ENCODE measurements at places on chromosomes 12 and 14.
A peak's percentile ranks its signal among the peaks of the same experiment; 100 is the strongest.

DNA sequence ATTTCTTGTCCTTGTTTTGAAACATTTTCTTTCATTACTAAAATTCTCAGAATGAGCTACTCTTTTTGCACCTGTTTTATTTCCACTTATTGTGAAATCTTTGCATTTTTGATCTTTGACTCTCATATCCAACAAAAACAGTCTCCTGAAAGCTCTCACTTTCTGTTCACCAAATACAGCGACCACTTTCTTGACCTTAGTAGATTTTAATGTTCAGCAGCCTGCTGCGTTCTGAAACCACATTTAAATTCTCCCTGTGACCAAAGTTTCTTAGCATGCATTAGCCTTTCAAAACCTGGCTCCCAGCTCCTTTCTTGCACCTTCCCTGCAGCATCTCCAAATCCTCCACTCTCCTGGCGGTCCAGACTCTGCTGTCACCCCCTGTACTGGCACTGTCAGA lies 404.4 kb upstream of the PDE3A start:
- DNase-seq = no peak

DNA sequence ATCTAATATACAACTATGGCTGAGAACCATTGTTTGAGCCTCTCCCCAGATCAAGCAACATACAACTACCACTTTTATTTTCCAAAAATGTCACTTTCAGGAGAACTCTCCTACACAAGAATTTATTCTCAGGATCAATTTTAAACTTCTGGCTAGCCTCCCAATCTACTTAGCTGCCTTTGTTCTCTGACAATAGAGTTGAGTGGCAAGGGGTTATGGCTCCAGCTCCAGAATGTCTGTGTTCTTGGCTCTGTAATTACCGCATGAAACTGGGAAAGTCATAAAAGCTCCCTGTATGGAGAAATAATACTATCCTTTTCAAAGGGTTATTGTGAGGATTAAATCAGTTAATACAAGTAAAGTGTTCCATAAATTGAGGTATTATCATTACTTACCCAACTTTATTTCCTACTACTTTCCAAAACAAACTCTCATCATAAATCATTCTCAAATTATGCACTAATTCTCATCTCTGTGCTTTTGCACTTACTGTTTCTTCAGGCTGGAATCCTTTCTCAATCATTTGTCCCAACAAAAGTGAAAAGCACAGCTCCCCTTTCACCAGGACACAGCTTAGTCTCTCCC lies 121.9 kb downstream of the GARIN6 start:
- peak; percentile 83 for DNase-seq

- DNase-seq = no peak
These were observed 29.1 kb downstream of the BBOF1 start for GRCh38 chr14:74048281-74048680.

GRCh38 chr12:87323369-87323768 lies 705.8 kb downstream of the C12orf50 start:
- no peak for DNase-seq

DNA sequence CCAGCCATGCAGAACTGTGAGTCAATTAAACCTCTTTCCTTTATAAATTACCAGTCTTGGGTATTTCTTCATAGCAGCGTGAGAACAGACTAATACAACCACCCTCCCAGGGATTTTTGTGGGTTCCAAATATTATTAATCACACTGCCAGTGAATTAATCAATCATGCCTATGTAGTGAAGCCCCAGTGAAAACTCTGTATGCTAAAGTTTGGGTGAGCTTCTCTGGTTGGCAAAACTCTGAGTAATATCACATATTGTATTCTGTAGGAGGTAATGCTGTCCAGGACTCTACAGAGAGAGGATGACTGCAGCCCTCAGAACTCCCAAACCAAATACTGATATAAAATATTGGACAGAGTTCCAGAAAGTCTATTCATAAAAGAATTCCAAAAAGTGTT lies 216.9 kb downstream of the RPAP3 start:
- no peak for DNase-seq

DNA sequence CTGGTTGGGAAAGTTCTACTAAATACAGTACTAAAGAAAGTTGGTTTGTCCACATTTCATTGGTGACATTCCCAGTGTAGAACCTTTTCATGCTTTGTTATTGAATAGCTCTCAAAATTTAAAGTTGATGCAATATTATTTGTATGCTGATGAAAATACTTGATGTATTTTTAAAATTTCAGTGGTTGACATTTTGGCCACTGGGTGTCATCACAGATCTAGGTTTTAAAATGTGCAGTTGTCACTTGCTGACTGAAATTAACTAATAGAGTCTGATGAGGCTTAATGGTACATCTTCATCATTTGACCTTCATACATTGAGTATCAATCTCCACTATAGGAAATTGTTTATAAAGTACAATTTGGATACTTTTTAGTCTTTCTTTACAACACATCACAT lies 37.1 kb downstream of the CMAS start:
- peak; percentile 43 for DNase-seq

- peak; percentile 44 for DNase-seq
These were observed 70.0 kb upstream of the VPS33A start for GRCh38 chr12:122336015-122336946.

DNA sequence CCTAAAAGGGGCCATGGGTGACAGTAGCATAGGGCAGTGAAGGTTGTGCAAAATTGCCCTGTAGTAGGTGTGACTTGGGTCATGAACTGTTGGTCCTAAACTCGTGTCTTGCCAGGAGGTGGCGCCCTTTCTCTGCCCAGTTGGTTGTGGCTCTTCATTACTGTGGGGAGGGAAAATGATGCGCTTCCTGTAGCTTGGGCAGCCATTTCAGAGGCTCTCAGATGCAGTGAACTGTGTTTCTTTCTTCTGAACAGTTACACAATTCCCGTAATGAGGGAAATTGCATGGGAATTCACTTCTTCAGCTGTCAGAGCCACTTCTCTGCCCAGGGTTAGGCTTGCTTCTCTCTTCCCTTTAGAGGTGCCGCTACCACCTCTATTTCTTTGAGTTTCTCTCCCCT lies 148.1 kb upstream of the NRXN3 start:
- peak; percentile 81 for DNase-seq

DNA sequence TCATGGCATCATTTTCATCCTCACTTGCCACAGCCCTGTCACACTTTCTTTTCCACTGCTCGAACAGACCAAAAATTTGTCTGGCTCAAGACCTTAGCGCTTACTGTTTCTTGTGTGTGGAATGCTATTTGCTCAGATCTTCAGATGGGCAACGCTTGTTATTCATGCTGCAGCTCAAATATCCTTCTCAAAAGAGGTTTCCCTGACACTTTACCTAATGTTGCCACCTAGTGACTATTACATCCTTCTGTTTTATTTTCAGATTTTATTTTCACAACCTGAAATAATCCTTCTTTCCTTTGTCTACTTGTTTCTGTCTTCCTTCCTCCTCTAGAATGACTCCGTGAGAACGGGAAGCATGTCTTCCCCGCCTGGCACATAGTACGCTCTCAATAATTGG lies 5.6 kb downstream of the FBXO33 start:
- DNase-seq = peak; percentile 35

DNA sequence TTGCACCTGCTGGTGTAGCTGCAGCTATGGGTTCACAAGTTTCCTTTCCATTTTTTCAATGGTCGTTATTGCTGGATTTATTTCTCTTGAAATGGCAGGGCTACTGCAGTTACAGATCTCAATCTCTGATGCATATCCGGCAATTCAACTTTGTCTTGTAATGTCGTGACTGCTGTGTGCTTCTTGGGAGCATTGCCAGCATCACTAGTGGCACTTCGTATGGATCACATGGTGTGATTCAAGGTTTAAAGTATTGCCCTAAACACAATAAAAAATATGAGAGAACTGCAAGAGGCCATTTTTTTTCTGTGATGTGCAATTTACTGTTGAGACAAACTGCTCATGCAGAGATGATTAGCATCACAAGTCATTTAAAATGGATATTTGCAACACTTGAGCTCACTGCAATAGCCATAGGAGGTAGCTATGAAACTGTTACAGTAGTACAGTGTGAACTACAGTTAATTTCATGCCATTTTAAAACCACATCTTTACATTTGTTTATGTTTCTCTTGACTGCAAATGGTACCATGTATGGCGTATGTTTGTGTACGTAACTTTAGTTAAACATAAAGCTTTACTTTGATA lies 217.4 kb upstream of the PDE3A start:
- DNase-seq = peak; percentile 52

DNA sequence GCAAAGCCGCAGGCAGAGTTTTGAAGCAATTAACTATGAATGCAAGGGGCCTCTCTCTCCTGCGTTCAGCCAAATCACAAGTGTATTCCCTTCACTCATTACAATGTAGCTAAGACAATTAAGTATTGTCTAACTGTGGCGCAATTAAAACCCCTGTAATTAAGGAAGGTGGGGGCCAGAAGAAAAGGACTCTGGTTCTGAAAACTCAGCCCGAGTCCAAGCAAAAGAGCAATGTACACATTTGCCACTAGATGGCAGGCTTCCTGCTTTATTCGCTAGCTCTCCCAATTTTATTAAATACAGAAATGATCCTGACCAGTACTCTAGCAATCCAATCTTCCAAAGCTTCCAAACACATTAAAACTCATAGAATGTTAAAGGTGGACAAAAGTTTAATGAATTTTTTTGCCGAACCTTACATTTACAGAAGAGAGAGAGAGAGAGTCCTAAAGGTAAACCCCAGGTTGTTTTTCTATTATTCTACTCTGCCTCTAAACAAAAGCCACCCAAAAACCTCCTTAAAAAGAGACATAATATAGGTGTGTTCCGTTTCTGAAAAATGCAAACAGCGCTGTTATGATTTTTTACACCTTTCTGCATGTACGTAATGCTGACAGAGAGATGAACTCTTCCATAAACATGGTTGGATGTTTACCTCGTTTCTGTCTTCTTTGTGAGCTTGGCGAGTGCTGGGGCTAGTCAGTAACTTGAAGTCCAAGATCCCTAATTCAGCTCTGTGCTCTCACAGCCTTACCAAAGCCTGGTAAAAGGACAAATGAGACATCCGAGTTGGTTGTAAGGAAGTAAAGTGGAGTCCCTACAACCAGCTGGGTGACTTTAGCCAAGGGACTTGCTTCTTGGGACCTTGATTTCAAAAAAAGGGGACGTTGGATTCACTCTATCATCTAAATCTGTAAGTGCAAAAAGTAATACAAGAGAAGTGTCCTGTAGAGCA lies 50.9 kb upstream of the VASH1 start:
- peak; percentile 74 for DNase-seq

Data from NCI-H1105 treated with DMSO at 0.1 percent for 48 hours (cell line).